ENCODE measurements at places on chromosomes 4 and X. TPM values are rescaled to one million over a fixed set of nuclear protein-coding genes. Genes with fewer than 3 reads are reported as not detected.

DNA sequence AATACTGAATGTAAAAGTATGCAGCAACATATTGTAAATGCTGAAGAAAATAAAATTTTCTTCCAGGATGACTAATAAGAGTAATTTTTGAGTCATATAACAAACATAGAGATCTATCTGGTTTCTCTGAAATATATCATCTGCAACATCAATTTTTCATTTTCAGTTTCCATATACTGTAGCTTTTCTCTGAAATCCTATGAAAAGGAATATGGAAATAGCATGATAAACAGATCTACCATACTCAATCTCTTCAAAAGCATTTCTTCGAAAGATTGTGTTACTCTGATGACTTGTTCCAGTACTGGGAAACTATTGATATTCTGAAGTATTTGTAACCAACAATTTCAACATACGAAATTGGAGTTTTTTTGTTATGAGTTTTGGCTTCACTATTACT lies 1156.7 kb downstream of the FAM133A start:
- no peak for DNase-seq

DNA sequence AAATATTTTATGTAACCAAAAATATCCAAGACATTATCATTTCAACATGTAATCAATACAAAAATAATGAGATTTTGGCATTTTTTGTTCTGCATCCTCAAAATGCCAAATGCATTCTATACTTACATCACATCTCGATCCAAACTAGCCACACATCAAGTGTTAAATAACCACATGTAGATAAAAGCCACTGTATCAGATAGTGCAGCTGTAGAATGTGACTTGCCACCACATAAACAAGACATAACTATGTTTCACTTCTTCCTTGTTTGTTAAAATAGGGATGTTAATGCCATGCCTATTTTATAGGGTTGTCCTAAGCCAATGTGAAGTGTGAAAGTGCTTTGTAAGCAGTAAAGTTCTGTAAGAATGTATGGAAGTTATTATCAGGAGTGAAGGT lies 20.9 kb downstream of the INTS6L start:
- DNase-seq = no peak

The MAOB gene
- 0.27 TPM for total RNA-seq

DNA sequence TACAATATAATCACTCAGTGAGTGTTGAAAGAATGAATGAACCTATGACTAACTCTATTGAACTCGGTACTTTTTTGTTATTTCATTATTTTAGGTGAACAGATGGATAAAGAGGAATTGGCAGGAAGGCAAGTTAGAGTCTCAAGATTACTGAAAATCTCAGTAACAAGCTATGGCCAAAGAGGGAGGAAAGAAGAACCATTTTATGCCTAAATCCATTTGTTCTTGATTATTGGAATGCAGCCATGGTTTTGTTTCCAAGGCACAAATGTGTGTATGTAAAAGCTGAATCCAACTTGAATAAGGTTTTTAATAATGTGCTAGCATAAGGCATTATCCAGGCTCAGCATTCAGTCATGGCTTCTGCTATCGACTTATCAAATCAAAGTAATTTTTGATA lies 196.4 kb downstream of the DTHD1 start:
- no peak for DNase-seq

GRCh38 chrX:17082831-17083230 lies 136.4 kb downstream of the REPS2 start:
- peak; percentile 47 for DNase-seq

DNA sequence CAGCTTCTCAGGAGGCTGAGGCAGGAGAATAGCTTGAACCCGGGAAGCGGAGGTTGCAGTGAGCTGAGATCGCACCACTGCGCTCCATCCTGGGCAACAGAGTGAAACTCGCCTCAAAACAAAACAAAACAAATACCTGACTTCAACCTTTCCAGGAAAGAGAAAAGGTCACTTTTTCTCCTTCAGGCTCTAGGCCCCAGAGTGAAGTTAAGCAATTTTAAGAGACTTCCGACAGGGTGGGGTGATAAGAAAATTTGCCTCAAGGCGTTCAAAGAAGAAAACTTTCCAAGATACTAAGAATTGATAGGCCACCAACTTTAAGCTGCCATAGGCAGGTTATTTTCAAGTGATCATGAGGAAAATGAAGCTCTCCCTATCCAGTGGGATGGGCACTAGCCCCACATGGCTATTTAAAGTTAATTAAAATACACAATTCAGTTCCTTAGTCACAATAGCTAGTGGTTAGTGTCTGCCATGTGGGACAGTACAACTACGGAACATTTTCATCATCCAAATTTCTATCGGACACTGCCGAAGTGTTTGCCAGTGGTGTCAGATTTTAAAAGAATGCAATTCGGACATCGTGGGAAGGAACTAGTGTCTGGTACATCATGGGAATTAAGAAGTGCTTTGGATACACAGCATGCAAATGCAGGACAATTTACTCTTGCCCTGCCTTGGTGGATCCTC lies 33.0 kb downstream of the SMS start:
- DNase-seq = no peak

GRCh38 chr4:3807822-3808496 lies 41.8 kb downstream of the ADRA2C start:
- no peak for DNase-seq

- peak; percentile 44 for DNase-seq
These were observed 169.0 kb upstream of the BCOR start for GRCh38 chrX:40266490-40267333.

DNA sequence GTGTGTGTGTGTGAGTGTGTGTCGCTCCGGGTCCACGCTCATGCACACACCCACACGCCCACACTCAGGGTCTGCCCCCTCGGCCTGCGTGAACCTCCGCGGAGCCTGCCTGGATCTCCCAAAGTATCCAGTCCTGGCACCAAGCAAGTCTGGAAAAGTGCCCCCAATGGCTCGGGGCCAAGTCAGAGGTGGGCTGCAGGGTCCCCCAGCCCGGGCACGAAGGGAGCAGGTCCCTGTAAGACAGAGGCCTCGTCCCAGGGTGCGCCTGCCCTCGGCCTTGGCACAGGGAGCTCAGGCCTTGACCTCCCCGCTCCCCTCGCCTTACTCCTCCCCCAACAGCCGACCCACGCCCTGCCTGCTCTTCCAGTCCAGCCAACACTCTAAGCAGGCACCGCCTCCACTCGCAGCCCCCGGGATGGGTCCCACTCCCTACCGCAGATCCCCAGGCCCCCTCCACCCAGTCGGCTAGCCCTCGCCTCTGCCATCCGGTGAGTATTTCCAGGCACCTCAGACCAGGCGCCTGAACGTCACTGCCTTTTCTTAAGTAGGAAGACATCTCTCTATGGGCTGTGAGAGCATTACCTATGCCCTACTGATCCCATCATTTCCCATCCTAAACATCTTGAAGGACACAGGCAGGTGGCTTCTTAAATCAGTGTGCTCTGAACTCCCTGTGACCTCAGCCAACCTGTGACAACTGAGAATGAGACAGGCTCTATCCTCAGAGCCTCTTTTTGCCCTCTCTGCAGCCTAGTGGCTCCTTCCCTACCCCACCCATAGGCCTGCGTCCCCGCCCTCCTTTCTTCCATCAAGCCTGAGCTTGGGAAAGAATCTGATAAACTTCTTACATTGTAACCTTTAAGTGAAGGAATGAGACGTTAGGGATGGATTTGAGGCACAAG lies 704 bp downstream of the FAM114A1 start:
- peak; percentile 25 for DNase-seq

DNA sequence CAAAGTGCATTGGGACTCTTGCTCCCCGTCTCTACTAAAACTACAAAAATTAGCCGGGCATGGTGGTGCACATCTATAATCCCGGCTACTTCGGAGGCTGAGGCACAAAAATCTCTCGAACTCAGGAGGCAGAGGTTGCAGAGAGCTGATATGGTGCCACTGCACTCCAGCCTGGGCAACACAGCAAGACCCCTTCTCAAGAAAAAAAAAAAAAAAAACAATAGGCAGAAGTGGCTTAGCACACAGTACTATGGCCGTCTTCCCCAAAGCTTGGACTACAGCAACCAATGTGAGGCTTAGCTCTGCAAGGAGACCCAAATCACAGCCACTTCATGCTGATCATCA lies 162.8 kb upstream of the PRDX4 start:
- no peak for DNase-seq

DNA sequence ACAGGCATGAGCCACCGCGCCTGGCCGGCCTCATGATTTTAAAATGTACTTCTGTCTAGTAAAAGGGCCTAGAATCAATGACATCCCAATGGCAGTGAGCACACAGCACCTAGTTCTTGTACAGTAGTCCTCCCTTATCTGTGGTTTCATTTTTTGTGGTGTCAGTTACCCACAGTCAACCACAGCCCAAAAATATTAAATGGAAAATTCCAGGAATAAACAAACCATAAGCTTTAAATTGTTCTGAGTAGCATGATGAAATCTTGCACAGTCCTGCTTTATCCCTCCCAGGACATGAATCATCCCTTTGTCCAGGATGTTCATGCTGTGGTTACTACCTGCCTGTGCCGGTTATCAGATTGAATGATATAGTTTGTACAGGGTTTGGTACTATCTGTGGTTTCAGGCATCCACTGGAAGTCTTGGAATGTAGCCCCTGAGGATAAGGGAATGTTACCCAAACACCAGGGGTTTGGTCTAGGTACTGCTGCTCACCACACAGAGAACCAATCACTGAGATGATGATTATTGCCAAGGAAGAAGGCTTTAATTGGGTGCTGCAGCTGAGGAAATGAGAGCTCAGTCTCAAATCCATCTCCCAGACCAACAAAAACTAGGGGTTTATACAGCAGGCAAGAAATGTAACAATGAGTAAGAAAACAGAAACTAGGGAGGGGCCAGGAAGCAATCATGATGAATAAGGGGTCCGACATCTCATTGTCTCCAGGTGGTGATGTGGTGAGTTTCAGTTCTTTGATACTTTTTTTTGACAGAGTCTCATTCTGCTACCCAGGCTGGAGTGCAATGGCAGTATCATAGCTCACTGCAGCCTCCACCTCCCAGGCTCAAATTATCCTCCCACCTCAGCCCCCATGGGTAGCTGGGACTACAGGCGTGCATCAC lies 16.2 kb upstream of the FHL1 start:
- DNase-seq = peak; percentile 88

GRCh38 chr4:4677556-4678522 lies 136.0 kb upstream of the STX18 start:
- no peak for DNase-seq

- DNase-seq = peak; percentile 67
These were observed 59.3 kb downstream of the MAD2L1 start for GRCh38 chr4:120007191-120007871.

The CRMP1 gene
- total RNA-seq = not detected

GRCh38 chrX:107117993-107118321 lies 665 bp downstream of the RBM41 start:
- no peak for DNase-seq

DNA sequence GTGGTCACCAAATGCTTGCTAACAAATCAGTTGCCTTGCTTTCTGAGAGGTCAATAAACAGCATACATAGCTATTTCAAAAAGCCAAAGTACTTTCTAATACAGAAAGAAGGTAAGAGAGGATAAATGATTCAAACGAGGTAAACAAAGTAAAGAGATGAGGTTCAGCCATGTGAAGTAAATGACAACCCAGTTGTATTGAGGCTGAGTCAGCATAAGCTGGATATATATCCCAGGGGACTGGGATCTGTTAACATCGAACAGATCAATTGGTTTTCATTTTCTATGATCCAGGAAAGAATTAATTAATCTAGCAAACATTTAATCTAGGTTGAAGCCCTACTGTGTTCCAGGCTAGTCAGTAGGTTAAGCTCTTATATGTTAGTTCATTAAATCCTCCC lies 97.3 kb upstream of the GRIA3 start:
- no peak for DNase-seq

The PRR32 gene
- not detected for total RNA-seq

The DMRTC1 gene
- not detected for total RNA-seq

- peak; percentile 71 for DNase-seq
These were observed 5.1 kb downstream of the FBXL5 start for GRCh38 chr4:15649914-15650545.

- no peak for DNase-seq
These were observed 28.8 kb upstream of the IL13RA1 start for GRCh38 chrX:118698516-118699170.

- no peak for DNase-seq
These were observed 21.9 kb downstream of the GPRIN3 start for GRCh38 chr4:89285745-89286144.

DNA sequence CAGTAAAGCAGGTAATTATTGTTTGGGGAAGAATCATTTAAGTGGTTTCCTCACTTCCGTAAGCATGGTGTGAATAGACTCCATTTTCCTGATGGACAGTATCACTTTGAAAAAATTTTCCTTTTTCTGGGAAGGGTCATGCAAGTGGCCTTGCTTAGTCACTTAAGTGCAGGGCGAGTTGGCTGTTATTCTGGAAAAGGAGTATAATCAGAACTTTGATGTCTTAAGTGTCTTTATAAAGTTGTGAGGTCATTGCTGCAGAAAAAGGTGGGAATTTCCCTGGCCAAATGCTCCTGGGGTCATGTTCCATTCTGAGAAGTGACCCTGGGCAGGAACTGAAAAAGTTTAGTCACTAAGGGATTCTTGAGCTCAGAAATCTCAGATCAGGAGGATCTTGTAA lies 146.1 kb upstream of the OTUD4 start:
- DNase-seq = no peak

DNA sequence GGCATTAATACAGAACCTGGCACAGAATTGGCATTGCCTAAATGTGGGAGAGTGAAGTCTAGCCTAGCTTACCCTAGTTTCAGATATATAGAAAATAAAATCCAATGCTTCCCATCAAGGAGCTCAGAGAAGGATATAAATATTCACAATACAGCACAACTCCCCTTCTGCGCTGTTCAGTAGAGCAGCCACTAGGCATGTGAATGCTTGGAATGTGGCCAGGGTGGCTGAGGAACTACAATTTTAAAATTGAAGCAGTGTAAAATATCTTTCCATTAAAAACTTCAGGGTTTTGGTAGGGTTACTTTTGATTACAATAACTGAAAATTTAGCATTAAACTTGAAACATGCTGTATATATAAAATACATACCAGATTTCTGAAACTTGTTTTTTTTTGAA lies 19.5 kb downstream of the ZNF518B start:
- no peak for DNase-seq

DNA sequence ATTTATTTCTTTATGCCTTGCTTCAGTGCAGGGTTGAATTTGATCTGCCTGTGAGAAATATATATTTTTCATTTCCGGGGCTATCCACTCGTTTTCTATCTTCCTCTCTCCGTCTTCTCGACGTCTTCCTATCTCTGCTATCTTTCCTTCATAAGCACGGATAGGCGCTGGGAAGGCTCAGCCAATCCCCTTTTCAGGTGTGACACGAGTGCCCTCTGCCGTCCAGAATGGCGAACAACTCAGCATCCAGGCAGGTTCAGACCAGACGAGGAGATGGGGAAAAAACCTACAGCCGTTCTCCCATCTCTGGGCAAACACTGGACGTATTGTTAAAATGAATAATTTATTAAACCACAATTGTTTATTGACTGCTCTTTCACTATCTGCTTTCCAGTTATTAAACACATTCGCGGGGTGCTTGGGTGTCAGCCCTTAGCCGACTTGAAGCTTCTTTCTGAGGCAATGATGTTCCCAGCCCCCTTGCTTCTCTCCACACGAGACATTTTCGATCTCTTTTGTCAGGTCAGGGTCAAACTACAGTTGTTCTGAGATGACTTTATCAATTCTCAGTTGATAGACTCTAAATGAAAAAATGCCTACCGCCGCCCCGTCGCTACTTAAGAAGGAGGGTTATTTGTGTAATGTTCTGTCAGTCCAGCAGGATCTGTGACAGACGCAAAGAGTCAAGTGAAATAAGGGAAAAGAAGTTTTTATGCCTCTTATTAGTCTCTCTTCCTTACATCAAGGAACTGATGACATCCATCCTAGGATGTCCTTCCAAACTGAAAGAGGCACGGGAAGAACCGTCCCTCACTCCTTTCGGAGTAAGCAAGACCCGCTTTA lies 96.3 kb upstream of the NOCT start:
- peak; percentile 85 for DNase-seq

Measured in MCF 10A (cell line).